ENCODE measurements at places on chromosomes 16 and 17.
A peak's percentile ranks its signal among the peaks of the same experiment; 100 is the strongest.

DNA sequence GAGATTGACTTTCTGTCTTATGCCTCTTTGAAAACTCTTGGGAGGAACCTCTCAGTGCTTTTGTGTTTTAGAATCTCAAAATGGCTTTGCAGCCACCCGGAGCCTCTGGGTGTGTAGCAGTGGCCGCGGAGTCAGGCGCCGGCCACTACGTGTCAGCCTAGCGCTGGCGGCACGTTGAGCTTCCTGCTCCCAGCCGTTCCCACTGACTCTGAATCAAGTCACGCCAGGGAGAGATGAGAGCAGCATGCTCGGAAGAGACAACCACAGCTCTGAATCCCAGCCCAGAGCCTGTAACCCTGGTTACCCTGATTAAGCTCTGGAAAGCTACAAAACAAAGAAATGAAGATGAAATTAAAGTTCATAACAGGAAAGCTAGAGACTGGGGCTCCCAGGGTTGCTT, 97.4 kb upstream of the CACNG5 start:
- DNase-seq: peak; percentile 79

DNA sequence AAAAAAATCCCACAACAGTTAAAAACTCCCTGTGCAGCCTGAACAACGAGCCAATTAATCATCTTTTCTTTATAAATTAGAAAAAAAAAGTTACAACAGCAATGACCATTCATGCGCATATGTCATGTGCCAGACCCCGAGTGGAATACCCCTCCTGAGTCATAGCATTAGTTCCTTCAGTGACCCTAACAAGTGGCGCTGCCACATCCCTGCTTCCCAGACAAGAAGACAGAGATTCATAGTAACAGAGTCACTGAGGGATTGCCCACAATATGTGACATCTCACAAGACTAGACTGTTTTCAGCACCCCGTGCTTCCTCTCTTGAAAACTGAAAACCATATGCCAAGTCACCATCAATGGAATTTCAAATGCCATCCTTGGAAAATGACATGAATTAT, 7.9 kb downstream of the UMOD start:
- no peak for DNase-seq

DNA sequence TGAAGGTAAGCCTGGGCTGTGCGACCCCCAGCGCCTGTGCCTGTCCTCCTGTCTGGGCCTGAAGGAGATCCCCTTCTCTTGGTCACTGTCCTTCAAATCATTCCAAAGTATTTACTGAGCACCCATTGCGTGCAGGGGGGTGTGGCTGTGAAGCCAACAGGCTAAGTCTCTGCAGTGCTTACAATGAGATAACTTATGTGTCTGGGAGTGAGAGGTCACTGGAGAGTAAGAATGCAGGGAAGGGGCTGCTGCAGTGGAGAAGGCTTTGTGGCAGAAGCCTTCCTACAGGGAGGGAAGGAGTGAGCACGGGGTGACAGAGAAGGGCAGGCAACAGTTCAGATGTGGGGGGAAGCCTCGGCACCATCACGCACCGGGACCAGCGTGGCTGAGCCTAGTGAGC, 11.2 kb upstream of the SMIM5 start:
- peak; percentile 26 for DNase-seq

GRCh38 chr17:37820313-37820994, 75.6 kb upstream of the HNF1B start:
- DNase-seq: no peak

DNA sequence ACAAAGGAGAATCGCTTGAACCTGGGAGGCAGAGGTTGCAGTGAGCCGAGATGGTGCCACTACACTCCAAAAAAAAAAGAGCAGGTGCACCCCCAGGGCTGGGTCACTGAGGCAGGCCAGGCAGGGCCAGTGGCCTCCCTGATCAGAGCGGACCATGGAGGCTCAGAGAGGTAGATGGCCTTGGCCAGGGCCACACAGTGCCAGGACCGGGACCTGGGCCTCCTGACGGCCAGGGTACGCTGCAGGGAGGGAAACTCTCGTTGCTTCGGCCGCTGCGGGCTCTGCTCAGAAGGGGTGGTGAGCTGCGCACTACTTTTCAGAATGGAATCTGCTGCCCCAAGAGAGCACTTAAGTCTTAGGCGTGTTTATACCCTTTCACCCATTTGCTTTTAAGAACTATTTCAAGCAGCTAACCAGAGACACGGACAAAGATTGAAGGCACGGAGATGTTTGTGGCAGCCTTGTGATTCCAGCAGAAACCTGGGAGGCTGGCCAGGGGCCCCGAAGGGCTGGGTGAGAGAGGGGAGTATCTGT, 17.1 kb downstream of the MYO1C start:
- no peak for DNase-seq

DNA sequence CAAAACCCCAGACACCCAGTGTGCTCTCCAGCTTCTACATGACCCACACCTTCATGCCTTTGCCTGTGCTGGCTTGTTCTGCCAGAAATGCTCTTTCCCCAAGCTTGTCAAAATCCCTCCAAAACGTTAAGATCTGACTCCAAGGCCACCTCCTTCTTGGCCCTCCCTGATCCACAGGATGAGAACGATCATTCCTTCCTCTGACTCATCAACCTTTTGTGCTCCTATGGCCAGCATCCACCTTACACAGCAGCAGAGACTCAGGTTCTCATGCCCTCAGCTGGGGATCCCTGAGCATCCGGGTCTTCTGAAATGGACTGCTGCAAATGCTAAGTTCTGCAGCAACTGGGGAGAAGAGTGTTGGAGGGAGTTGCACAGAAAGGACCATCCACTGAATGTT, 2.9 kb downstream of the ZBTB4 start:
- peak; percentile 56 for DNase-seq

- peak; percentile 84 for DNase-seq
Measured at GRCh38 chr16:5523829-5524228, 426.2 kb upstream of the EEF2KMT start.

GRCh38 chr16:85010446-85010930, 847 bp downstream of the ZDHHC7 start:
- no peak for DNase-seq

DNA sequence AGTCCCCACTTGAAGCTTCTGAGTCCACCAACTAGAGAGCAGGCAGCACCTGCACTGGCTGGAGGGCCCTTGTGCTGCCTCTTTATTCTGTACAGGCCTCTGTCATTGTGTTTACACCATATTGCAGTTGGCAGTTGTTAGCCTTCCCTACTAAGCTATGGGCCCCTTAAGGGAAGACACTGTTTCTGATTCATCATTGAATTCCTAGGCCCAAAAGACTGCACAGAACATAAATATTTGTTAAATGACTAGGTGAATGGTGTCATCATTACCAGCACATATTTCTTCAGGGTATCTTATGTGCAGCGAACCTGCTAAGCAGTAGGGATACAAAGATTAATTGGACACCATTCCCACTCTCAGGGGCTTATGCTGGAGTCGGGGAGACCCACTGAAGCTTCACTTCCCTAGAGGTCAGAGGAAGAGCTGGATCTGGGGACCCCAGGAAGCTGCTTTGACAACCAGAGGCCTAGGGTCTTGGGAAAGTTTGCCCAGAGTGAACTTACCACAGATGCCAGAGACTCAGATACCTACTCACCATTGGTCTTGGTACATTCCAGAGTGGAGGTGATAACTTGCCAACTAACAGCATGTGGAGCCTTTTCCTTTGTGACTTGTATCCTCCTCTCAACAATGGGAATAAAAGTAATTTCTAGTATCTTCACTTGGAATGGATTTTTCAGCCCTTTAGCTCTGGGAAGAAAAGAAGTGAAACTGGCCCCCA, 28.7 kb upstream of the DDX52 start:
- DNase-seq: no peak

DNA sequence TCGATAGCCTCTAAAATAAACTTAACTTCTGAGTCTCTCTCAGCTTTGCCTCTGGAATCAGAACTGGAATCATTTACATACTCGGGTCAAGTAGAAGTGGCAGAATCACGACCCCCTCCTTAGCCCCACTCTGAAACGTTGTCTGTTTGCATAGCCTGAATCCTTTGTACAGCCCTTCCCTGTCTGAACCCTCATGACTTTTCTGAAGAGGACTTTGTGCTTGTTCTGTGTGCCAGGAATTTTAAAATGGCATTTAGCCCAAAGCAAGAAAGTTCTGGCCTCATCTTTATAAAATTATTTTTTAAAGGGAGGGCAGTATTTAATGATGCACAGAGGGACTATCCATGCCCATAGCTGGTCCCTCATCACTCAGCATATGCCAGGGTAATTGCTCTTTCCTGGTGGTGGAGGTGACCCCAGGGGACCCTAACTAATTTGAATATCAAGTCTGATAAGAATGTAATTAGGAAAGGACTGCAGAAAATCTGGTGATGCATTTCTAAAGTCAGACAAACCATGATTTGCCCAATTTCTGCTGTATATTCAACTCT, 342.7 kb upstream of the TNRC6C start:
- no peak for DNase-seq

GRCh38 chr17:37736428-37736827, 8.4 kb downstream of the HNF1B start:
- DNase-seq: no peak

GRCh38 chr16:70470927-70471341, 16.5 kb downstream of the FCSK start:
- DNase-seq: peak; percentile 50

DNA sequence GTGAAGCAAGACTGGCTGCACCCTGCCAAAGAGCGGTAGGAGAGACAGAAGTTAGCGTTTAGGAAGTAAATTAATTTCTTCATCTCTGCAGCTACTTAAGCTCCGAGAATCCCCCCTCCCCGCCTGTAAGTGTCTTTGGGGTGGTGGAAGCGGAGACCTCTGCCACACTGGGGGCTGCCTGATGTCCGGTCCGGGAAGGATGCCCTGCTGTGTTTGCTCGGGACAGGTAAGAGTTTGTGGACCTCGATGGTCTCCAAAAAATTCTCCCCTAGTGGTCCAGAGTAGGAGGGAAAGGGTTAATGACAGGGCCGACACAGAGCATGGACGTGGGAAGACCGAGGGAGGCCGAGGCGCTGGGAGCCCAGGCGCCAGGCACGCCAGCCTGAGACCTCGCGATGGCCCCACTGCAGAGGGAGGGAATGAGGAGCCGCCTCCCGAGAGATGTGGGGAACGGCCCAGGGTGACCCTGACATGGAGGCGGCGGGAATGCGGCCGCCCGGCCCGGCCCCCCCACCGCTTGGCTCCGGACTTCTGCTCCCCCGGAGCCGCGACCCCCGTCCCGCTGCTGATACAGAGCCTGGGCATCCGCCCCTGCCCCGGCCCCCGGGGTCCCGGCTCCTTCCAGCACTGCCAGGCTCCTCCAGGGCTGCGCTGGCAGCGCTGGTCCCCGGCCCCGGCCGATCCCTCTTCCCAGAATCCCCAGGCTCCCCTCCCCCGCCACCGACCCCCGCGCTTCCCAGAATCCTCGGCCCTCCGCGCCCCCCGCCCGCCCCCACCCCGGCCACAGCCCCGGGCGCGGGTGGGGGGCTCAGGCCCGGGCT, 680 bp downstream of the ZNF629 start:
- DNase-seq: peak; percentile 79

- DNase-seq: no peak
Measured at GRCh38 chr17:46886310-46886663, 34.9 kb downstream of the WNT9B start.

- peak; percentile 55 for DNase-seq
Measured at GRCh38 chr16:1036726-1037393, 35.7 kb upstream of the SSTR5 start.

- DNase-seq: no peak
Measured at GRCh38 chr17:47704116-47704515, 10.2 kb downstream of the TBKBP1 start.

DNA sequence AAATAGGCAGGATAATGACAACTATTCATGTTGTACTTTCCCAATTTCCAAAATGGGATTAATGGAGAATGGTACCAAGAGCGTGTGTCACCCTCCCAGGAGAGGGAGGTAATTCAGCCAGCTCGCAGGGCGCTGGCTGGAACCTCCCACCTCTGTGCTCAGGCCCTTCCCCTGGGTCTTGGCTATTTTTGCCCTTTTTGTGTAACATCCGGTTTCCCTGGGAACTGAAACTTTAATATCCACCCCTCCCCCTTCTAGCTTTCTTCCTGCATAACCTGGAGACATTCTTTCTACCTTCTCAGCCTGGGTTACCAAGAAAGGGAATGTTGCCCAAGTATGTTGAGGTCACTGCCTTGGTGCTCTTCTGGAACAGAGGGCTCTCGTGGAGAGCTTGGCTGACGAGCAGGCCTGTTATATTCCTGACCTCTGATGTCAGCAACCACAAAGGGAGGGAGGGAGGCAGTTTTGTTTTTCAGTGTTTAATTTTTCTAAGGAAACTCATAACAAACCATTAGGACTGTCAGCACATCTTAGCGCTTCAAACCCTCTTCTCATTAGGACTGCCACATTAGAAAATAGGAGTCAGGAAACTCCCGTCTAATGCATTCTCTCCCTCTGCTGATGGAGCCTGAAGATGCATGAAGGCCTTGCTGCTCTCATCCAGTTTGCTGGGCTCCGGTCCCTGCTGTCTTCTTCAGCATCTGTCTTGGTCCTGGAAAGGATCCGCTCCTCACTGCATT, 25.6 kb downstream of the ITGB3 start:
- peak; percentile 90 for DNase-seq

DNA sequence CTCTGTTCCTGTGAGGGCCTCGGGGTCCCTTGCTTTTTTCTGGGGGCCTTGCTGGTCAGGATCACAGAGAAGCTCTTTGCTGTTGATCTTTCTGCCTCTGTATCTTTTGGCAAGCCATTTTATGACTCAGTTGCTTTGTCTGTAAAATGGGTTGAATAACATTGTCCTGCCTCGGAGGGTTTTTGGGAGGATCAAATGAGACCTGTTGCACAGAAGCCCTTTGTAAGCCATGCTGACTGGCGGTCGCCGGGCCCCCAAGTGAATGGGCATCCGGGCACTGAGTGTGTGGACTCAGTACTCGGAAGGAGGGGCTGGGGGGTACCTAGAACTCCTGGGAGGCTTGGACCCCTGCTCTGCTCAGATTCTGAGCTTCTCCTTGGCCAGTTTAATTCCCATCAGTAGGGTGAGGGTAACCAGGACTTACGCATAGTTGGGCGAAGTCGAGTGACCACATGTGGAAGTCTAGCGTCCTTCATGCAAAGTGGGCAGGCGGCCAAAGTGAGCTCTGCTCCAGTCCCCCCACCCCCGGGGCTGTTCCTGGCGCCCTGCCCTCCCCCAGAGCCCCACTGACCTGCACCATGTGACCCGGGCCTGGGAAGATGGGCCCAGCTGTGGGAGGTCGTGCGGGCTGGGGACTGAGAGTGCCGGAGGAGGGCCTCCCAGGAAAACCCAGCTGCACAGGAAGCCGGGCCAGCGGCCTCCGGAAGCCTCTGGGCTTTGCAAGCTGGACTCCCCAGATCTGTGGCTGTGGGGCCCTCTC, 284.0 kb downstream of the SEC14L1 start:
- no peak for DNase-seq

DNA sequence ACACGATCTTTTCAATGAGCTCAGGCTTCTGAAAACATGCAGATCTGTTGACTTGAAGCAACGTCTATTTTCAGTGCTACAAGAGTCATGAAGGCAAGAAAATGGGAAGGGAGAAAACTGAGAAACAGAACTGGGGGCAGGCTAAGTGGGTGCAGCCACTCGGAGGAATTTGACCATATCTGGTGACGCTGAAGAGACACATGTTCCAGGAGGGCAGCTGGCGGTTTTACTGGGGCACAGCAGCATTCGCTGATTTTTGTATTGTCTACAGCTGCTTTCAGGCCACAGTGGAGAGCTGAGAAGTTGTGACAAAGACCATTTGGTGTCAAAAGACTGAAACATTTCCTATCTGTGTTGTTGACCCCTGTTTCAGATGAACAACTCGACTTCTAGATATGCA, 103.0 kb upstream of the ELAC2 start:
- no peak for DNase-seq

Data from mesendoderm (in vitro differentiated cells).